ENCODE measurements at places on chromosomes 2 and 18. TPM values are rescaled to one million over a fixed set of nuclear protein-coding genes. Genes with fewer than 3 reads are reported as not detected.

DNA sequence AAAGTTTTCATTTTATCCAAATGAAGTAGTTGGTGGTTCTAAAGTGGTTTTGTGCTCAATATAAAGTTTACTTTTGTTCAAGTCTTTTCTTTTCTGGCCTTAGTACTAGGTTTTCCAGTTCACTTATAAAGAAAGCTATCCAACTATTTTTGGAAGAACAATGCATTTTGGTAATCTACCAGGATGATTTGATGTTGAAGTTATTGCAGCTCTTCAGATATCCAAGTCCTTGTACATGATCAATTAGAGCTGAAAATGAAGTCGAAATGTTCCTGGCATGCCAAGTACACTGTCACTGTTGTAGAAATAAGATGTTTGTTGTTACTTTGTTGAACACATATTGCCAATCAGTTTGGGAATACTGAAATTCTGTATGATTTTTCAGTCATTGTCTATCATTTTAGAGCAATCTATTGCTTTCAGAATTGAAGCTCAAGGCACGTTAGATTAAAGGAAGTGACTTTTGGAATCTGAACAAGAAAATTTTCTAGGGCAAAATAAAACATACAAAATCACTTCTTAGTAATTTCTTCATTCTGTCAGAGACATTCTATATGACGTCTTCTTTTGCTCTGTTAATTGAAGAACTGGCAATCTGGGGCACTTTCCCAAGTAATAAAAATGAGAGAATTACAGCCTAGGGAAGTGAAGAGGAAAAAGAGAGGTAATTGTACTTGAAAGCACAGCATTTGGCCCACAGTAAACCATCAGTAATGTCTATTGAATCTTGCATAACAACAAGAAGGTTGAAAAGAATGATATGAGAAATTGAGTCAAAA lies 232.3 kb downstream of the MREG start:
- H3K36me3 ChIP-seq, result no peaks in the 10 kb centered on the region
- no peak overlapping the region for H3K27ac ChIP-seq
- H3K27me3 ChIP-seq, result no peaks in the 10 kb centered on the region
- H3K4me3 ChIP-seq, result no peak overlapping the region

- no peaks in the 10 kb centered on the region for H3K27me3 ChIP-seq
- H3K4me1 ChIP-seq, result peaks cover 5% of the 10 kb centered on the region
- no peaks in the 10 kb centered on the region for H3K36me3 ChIP-seq
- no peak overlapping the region for H3K27ac ChIP-seq
These were observed 31.6 kb downstream of the AOX1 start for GRCh38 chr2:200617156-200618053.

- no peaks in the 10 kb centered on the region for H3K27me3 ChIP-seq
- DNase-seq, result no peak
- H3K4me3 ChIP-seq, result no peak overlapping the region
- no peaks in the 10 kb centered on the region for H3K4me1 ChIP-seq
- H3K27ac ChIP-seq, result no peak overlapping the region
These were observed 91.5 kb upstream of the TMEFF2 start for GRCh38 chr2:192286093-192286701.

- H3K4me1 ChIP-seq, result no peaks in the 10 kb centered on the region
- no peak overlapping the region for H3K27ac ChIP-seq
- H3K36me3 ChIP-seq, result no peaks in the 10 kb centered on the region
- no peak overlapping the region for H3K4me3 ChIP-seq
These were observed 196.0 kb upstream of the SPHKAP start for GRCh38 chr2:228377533-228377932.

- H3K4me1 ChIP-seq, result no peaks in the 10 kb centered on the region
- DNase-seq, result no peak
- no peaks in the 10 kb centered on the region for H3K27me3 ChIP-seq
- no peak overlapping the region for H3K27ac ChIP-seq
- H3K4me3 ChIP-seq, result no peak overlapping the region
These were observed 20.8 kb upstream of the MAL start for GRCh38 chr2:95004711-95005110.

- no peak for DNase-seq
- no peaks in the 10 kb centered on the region for H3K27me3 ChIP-seq
- no peak overlapping the region for H3K4me3 ChIP-seq
- no peak overlapping the region for H3K27ac ChIP-seq
- no peaks in the 10 kb centered on the region for H3K4me1 ChIP-seq
- no peaks in the 10 kb centered on the region for H3K36me3 ChIP-seq
These were observed 64.6 kb upstream of the MYO3B start for GRCh38 chr2:170113168-170113894.

DNA sequence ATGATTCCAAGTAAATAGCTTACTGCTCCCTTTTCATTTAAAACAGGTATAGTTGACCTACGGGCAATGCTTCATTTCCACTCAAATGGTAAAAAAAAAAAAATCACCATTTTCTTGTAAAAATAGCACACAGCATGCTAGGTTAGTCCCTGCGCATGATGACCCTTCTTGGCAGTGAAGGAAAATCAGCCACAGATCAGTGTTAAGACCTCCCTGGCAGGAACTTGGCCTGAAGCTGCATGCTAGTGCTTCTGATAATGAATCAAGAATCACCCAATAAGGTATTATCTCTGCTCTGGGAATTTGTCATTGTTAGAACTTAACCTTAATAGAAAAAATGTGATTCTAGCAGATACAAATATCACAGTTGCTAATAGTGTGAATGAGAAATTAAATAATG lies 166.3 kb downstream of the RAB3GAP1 start:
- no peak overlapping the region for H3K4me3 ChIP-seq
- H3K4me1 ChIP-seq, result no peaks in the 10 kb centered on the region
- no peaks in the 10 kb centered on the region for H3K27me3 ChIP-seq
- H3K36me3 ChIP-seq, result no peaks in the 10 kb centered on the region

The VAMP5 gene
- 21.8 TPM for total RNA-seq

The RNU2-63P gene
- total RNA-seq, result 12.3 TPM

- DNase-seq, result no peak
- no peak overlapping the region for H3K4me3 ChIP-seq
- H3K27ac ChIP-seq, result no peak overlapping the region
- no peaks in the 10 kb centered on the region for H3K27me3 ChIP-seq
- H3K36me3 ChIP-seq, result no peaks in the 10 kb centered on the region
These were observed 21.3 kb upstream of the TAF1B start for GRCh38 chr2:9821805-9822445.

DNA sequence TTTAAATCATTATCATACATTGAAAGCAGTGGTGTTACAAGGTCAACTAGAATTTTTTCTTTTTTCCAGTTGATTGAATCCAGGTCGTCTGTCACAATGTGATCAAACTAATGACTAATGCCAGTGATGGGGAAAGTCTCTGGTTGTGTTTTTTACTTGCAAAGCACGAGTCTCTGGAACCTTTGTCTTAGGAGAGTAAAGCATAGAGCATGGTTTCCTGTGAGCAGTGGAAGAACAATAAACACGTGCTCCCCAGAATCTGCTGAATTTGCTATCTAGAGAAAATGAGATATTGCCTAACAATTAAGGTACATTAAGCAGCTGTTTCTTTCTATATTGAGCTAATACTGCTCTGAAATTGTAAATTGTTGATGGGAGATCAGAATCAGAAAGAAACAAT lies 1332.4 kb upstream of the TMEFF2 start:
- no peaks in the 10 kb centered on the region for H3K4me1 ChIP-seq
- H3K36me3 ChIP-seq, result no peaks in the 10 kb centered on the region

The ICA1L gene
- 5.1 TPM for total RNA-seq
